ENCODE measurements at places on chromosomes 16 and 17. TPM values are rescaled to one million over a fixed set of nuclear protein-coding genes. Genes with fewer than 3 reads are reported as not detected.

DNA sequence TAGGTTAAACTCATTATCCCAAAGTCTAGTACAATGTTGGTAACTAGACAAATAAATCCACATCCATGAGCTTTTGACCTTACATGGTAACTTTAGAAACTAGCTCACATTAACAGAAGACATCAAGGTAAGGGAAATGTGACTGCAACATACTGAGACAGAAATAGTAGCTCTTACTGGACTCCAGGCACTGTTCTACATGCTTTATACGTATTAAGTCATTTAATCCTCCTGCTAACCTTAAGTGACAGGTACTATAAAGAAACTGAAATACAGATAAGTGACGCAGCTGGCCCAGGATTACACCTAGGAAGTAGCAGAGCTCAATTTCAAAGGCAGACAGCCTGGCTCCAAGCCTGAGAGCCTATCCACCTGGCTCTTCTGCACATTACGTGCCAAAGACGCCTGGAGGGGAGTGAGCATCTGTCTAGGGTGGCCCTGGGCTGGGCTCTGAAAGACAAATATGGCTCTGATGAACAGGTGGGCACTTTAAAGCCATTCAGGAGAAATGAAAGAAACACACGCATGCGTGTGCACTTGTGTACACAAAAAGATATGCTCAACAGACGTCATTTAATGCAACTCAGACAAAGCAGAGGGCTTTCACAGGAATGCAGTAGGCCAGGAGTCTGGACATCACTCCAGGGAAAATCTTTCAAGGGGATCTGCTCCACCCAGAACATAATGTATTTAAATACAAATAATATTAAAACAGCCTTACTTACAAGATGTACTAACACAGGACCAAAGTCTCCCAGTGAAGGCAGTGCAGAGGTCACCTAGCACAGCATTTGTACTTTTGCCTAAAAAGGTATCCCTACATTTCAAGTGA, 4.4 kb downstream of the ZC3H7A start:
- H3K27me3 ChIP-seq, result no peaks in the 10 kb centered on the region
- no peak overlapping the region for H3K4me3 ChIP-seq
- H3K36me3 ChIP-seq, result peaks cover 3% of the 10 kb centered on the region
- peak overlapping the region; percentile 70 for H3K27ac ChIP-seq

DNA sequence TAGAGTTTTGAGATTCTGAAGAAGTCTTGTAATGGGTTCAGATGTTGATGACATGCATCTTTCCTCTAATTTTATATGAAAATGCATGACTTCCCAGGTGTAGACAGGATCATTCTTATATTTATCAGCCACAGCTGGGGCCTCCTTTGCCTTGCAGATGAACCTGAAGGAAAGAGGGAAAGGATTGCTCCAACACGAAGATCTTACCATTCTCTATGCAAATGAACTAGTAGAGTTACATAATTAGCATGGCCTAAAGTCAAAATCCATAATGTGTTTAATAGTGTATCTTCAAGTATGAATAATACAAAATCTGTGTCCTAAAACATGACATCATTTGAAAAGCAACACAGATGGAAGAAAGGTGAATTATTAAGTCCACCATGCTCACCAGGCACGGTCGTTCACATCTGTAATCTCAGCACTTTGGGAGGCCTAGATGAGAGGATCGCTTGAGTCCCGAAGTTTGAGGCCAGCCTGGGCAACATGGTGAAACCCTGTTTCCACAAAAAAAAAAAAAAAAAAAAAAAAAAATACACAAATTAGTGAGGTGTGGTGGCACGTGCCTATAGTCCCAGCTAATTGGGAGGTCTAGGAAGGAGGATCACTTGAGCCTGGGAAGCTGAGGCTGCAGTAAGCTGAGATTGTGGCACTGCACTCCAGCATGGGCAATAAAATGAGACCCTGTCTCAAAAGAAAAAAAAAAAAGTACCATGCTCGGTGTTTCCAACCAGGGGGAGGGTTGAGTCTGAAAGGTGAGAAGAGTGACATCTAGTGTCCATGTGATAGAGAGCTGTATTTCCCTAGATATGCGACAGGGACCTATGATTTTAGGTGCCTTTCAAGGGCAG, 6.3 kb downstream of the VWA3A start:
- no peaks in the 10 kb centered on the region for H3K36me3 ChIP-seq
- no peaks in the 10 kb centered on the region for H3K27me3 ChIP-seq
- no peak overlapping the region for H3K27ac ChIP-seq
- DNase-seq, result no peak
- no peaks in the 10 kb centered on the region for H3K4me1 ChIP-seq
- H3K4me3 ChIP-seq, result no peak overlapping the region

DNA sequence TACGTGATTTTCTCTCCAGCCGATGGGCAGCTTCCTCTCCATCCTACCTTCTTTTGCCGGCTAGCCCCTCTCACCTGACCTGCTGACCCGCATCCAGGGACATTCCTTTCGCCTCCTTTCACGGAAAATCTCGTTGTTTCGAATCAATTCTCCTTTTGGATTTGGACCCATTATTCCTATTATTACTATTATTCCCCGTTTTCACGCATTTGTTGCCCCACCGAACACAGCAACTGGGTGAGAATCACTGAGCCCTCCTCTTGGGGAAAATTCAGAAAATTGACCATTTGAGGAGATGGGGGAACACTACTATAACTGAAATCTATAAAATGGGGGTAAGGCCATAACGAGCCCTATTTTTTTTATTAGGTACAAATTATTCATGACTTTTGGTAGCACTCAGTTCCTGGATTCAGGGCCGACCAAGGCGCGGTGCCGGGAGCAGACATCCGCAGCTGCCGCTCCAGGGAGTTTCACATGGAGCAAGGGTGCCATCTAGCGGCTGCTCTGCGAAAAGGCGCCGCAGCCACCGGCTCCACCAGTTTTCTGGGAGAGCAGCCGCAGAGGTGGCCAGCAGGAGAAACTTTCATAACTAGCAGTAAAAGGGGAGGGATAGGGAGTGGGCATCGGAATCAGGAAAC, 3.3 kb upstream of the HOXB8 start:
- peaks cover 43% of the 10 kb centered on the region for H3K4me1 ChIP-seq
- DNase-seq, result peak; percentile 96
- H3K4me3 ChIP-seq, result no peak overlapping the region
- H3K36me3 ChIP-seq, result no peaks in the 10 kb centered on the region

DNA sequence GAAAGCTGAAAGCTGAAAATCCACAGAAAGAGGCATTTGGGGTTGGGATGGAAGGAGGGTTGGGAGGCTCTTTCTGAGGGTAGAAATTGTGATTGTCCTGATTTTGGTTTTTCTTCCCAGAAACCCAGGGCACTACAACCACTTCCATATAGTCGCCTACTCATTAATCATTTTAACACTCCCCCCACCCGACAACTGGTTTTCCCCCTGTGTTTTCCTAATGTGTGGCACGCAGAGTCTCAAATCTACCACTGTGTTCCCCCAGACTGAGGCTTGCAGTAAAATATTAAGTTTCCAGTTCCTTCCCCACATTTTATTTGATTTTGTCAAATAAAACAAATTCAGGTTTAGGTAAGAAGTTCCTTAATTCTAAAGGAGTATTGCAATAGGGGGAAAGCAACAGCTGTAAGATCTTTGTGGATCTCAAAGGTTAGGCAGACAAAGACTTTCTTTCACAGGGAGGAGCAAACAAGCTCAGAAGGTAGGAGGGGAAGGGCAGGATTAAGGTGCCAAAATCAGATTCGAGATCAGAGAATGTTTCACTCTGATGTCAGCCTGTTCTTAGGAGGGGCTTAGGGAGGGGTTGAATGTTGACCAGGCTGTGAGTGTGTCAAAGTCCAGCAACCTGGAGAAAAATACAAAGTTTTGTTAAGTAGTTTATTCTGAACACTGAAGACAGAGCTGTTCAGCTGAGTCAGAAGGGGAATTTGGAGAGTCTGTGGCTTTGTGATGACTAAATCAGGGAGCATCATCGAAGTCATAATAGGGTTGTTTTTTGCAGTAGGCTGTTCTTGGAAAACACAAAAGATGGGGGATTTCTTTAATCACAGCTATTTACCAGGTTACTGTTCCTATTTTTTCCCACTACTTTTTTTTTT, 3.6 kb downstream of the ZNF267 start:
- H3K4me3 ChIP-seq, result no peak overlapping the region
- H3K27me3 ChIP-seq, result no peaks in the 10 kb centered on the region
- peak overlapping the region; percentile 14 for H3K27ac ChIP-seq
- no peak for DNase-seq
- no peaks in the 10 kb centered on the region for H3K36me3 ChIP-seq

GRCh38 chr17:71446645-71447437, 674.0 kb upstream of the SOX9 start:
- H3K27ac ChIP-seq, result no peak overlapping the region
- no peaks in the 10 kb centered on the region for H3K27me3 ChIP-seq
- DNase-seq, result no peak
- H3K4me3 ChIP-seq, result no peak overlapping the region
- no peaks in the 10 kb centered on the region for H3K4me1 ChIP-seq

DNA sequence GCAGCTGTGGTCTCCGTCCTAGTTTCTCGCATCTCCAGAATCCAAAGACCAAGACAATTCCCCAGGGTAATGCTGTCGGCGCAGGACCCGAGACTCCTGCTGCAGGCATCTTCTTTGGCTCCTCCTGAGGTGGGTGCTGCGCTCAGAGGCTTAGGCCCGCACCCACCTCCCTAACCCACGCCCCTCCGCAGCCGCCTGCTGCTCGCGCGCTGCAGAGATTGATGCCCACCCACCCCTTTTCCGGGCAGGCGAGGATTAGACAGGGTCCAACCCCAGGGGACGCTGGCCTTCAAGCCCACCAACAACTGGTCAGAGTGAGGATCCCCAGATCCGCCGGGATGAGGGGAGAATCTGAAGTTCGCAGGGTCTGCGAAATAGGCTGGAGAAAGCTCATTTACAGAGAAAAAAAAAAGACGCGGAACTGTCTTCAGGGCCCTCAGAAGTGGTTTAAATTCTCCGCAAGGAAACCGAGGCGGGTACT, 27.9 kb downstream of the SLFN11 start:
- peak overlapping the region; percentile 69 for H3K27ac ChIP-seq
- DNase-seq, result no peak
- H3K27me3 ChIP-seq, result no peaks in the 10 kb centered on the region
- no peaks in the 10 kb centered on the region for H3K36me3 ChIP-seq
- peak overlapping the region; percentile 47 for H3K4me3 ChIP-seq

GRCh38 chr16:2476741-2477140, 1.8 kb downstream of the TBC1D24 start:
- H3K4me3 ChIP-seq, result no peak overlapping the region
- H3K36me3 ChIP-seq, result no peaks in the 10 kb centered on the region
- H3K27me3 ChIP-seq, result no peaks in the 10 kb centered on the region
- H3K27ac ChIP-seq, result no peak overlapping the region
- no peak for DNase-seq

- H3K4me1 ChIP-seq, result no peaks in the 10 kb centered on the region
- no peak overlapping the region for H3K4me3 ChIP-seq
- no peak overlapping the region for H3K27ac ChIP-seq
- H3K27me3 ChIP-seq, result no peaks in the 10 kb centered on the region
These were observed 56.2 kb upstream of the RPL38 start for GRCh38 chr17:74147056-74147835.

DNA sequence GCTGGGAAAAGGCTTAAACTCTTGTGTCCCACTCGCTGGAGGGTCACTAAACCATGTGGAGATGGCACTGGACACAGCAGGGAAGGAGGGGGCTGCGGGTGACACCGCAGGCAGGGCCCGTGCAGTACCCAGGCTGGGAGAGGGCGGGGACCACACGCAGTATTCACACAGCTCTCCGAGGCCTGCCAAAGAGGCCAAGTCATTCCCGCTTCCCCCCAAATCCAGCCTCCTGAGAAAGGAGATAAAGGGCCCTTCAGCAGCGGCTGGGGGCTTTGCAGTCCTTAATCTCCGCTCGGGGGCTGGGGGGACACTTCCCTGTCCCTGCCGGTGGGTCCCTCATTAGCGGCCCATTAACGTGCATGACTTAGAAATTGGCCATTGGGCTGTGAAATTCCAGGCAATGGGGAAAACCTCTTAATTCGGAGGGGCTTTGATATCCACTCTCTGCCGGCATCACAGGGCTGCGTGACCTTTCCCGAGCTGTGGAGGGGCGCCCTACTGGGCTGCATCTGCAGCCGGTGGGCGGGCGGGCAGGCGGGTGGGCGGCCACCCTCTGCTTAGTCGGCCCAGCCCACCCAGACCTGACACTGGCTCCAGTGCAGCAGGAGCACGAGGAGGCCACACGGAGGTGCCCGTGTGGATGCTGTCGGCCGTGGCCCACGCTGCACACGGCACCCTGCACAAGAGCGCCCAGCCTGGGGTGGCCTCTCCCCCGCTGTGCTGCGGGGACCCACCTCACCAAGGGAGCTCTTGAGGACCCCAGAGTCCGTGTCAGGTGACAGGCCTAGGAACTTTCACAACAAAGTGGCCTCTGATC, 2.6 kb upstream of the SLC38A8 start:
- no peak overlapping the region for H3K4me3 ChIP-seq
- no peaks in the 10 kb centered on the region for H3K27me3 ChIP-seq
- H3K36me3 ChIP-seq, result no peaks in the 10 kb centered on the region
- H3K4me1 ChIP-seq, result no peaks in the 10 kb centered on the region

NPIPB9 gene
- not detected for total RNA-seq

MYOCD gene
- total RNA-seq, result 5.0 TPM

CRAMP1 gene
- total RNA-seq, result 18.9 TPM

EMC6 gene
- 28.0 TPM for total RNA-seq

Data from Peyer's patch (tissue), 4 donors.